Effector memory CD8-positive, alpha-beta T cell (primary cell): ENCODE measurements at places on chromosomes 6 and 20.

DNA sequence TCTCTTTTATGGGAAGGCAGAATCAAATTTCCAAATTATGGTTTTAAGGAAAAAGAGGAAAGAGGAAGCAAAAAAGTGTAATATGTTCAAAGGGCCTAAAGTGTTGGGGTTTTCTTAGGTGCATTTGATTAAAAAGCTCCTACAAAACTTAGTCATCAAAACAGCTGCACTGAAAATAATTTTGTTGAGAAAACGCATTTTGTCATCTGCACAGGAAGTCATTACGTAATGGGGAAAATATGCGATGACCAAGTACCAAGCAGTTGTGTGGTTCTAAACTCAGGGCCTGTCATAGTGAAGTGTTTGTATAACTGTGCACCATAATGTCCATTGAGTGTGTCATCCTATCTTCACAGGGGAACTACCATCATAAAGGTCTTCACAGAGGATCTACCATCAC is 15.6 kb downstream of the HAO1 start:
- DNase-seq: no peak

GRCh38 chr6:147126618-147127022 is 77.6 kb upstream of the STXBP5 start:
- no peak for DNase-seq

- no peak for DNase-seq
These were observed 180.6 kb downstream of the RPS12 start for GRCh38 chr6:132995009-132995408.

- DNase-seq: no peak
These were observed 98.8 kb upstream of the CITED2 start for GRCh38 chr6:139473231-139473701.

GRCh38 chr6:33914645-33915044 is 110.8 kb upstream of the MLN start:
- peak; percentile 46 for DNase-seq

DNA sequence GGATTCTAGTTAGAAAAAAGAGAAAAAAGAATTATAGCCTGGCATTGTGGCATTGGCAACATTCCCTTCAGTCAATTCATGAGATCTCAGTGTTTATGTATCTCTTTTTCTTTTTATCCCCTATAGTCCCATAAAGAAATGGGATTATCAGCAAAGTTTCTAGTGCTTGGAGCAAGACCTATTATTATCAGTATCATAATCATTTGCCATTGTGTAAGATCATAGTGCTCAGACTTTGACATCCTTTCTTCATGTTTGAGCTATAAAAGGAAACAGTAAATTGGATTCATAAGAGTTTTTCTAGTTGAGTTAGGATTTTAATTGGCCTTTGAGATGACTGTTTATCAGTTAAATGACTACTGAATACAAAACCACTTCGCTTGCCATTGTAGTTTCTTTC is 295.6 kb downstream of the GRIK2 start:
- DNase-seq: no peak

GRCh38 chr20:50095476-50096078 is 17.4 kb downstream of the UBE2V1 start:
- no peak for DNase-seq

- DNase-seq: no peak
These were observed 27.6 kb downstream of the CNKSR3 start for GRCh38 chr6:154482858-154483257.

GRCh38 chr6:89952105-89952671 is 57.9 kb downstream of the GJA10 start:
- DNase-seq: no peak

GRCh38 chr6:102438171-102438570 is 1044.7 kb downstream of the GRIK2 start:
- no peak for DNase-seq

DNA sequence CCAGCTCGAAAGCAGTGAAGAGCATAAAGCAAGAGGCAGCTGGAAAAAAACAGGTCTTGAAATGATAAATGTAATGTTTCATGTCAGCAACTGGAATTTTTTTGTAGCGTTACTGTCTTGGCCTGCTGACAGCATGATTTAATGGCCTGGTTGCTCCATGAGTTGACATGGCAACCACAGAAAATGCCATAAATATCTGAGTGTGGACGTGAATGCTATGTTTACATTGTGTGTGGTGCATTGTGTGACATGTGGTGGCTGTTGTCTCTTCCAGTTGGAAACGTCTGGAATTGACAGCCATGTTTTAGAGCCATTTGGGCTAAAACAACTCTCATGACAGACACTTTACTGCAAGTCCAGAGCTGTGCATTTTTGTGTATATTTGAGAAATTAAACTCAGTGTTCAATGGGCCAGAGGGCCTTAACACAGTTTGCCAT is 170.0 kb downstream of the FOXA2 start:
- no peak for DNase-seq

DNA sequence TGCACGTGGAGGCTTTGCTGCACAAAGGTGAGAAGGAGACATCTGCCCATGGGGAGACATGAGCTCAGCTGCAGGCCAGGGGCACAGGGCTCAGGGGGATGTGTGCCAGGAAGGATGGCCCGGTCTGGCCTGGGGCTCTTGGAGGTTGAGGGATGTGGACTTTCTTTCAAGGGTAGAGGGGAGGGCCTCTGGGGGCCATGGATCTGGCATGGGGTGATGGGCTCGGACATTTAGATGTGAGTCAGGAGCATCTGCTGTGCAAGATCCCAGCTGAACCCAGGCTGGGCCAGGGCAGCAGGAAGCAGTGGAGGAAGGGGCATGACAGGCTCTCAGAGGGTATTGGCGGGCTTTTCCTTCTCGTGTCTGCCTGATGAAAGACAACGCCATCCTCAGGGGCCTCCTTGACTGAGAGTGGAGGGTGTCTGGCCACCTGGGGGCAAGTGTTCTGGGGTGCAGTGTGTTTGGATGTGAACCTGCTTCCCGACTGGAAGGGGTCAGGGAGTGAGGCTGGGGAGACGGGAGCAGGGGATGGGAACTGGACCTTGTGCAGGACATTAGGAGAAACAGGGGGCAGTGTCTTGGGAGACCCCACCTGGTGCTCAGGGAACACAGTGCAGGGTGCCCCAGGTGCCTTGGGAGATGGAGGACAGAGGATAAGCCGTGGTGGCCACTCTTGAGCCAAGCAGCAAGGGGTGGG is 156.1 kb downstream of the ERMARD start:
- no peak for DNase-seq

GRCh38 chr6:83974409-83975050 is 59.0 kb upstream of the MRAP2 start:
- no peak for DNase-seq

- no peak for DNase-seq
These were observed 6.3 kb upstream of the ZKSCAN8 start for GRCh38 chr6:28135393-28135792.

GRCh38 chr20:57648878-57649616 is 28.8 kb upstream of the ZBP1 start:
- DNase-seq: no peak

DNA sequence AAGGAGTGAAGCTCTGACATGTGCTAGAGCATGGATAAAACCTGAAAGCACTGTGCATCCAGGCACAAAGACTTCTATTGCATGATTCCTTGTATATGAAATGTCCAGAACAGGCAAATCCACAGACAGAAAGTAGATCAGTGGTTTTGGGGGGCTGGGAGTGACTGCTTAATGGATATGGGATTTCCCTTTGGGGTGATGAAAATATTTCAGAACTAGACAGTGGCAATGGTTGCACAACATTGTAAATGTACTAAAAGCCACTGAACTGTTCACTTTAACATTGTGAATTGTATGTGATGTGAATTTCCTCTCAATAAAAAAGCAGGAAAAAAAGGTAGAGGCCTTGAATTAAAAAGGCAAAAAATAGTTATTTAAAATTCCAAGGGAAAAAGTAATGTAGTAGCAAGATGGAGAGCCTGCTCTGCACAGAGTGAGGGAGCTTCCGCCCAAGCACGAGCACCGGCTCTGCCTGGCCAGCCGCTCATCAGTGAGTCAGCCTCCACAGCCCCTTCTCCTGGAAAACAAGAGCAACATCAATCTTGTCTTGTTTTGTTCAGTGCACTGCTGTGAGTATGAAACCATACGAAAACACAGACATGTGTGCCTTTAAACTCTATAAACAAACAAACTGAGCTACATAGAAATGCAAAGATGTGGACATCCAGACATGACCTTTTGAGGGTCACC is 74.6 kb upstream of the THBS2 start:
- no peak for DNase-seq

DNA sequence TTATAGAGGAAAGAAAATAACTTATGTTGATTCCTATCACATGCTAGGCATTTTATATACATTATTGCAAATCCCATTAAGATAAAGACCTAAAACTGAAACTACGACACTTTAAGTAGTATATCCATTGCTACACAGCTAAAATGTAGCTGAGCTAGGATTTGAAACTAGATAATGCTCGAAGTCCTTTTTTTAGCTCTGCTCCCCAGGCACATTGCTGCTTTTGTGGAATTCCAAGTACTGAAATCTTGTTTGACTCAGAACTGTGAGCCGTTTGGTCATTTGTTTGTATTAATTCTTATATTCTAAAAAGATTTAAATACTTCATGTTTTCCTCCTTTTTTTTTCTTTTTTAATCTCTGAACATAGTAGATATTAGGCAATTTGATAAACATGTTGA is 644.8 kb downstream of the HACE1 start:
- DNase-seq: no peak

- no peak for DNase-seq
These were observed 83.4 kb downstream of the ELOVL4 start for GRCh38 chr6:79864001-79864400.

DNA sequence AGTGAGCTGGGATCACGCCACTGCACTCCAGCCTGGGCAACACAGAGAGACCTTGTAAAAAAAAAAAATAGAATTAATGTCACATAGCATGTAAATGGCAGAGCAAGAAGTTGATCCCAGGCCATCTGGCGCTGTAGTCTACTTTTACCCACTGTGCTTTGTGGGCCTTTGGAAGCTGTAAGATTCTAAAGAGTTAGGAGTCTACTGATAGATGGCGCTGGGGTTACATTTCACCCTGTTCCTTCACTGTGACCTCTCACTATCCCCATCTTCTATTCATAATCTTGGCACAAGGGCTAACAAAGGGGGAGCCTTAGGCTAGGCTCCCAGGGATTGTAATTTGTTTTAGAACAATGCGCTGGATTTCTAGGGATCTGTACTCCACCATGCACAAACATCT is 24.4 kb downstream of the SIRPD start:
- no peak for DNase-seq

DNA sequence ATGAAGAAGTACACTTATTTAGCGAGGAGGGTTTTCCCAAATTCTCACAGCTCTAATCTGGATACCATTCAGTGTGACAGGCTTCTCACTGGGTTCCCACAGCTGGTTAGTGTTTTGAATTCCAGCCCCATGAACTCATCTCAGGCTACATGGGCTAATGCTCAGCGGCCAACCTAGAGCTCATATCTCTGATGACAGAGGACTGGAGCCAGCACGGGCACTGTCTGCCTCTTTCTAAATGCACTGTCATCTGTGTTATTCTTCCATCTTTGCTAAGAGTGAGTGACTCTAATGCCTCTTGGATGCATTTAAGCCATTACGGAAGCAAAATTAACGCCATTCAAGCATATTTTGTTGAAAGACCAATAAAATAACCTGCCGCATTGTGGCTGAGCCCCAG is 308.9 kb upstream of the JAG1 start:
- no peak for DNase-seq
